ENCODE measurements at places on chromosomes 7 and 10. TPM values are rescaled to one million over a fixed set of nuclear protein-coding genes. Genes with fewer than 3 reads are reported as not detected.

The SLC13A1 gene
- total RNA-seq, result not detected

The FOXI2 gene
- not detected for total RNA-seq

The DNAJC12 gene
- total RNA-seq, result 8.7 TPM

The TMEM273 gene
- total RNA-seq, result 11.2 TPM

The HECTD2 gene
- total RNA-seq, result 2.9 TPM

The TWIST1 gene
- total RNA-seq, result 6.7 TPM

The CYP3A7 gene
- total RNA-seq, result not detected

The COL17A1 gene
- not detected for total RNA-seq

The LAMB1 gene
- not detected for total RNA-seq

The MEOX2 gene
- not detected for total RNA-seq

The LRMDA gene
- not detected for total RNA-seq

The CYP2C19 gene
- not detected for total RNA-seq

The RTKN2 gene
- 7.8 TPM for total RNA-seq

The CHST15 gene
- 0.49 TPM for total RNA-seq

The SPDYE5 gene
- not detected for total RNA-seq

The FAM25A gene
- total RNA-seq, result not detected

The TACC2 gene
- not detected for total RNA-seq

The RPEL1 gene
- not detected for total RNA-seq

The CLDN4 gene
- total RNA-seq, result not detected

The INHBA gene
- 0.54 TPM for total RNA-seq

The HTR5A gene
- total RNA-seq, result not detected

The INMT gene
- total RNA-seq, result 5.2 TPM

The NKX1-2 gene
- not detected for total RNA-seq

The FAM241B gene
- 10.0 TPM for total RNA-seq

The TDRD1 gene
- total RNA-seq, result 0.10 TPM

The ANK3 gene
- total RNA-seq, result 85.8 TPM

The DLD gene
- total RNA-seq, result 77.9 TPM

The KCNMA1 gene
- total RNA-seq, result 0.17 TPM

The FFAR4 gene
- not detected for total RNA-seq

The C1QL3 gene
- not detected for total RNA-seq

The SCIN gene
- total RNA-seq, result 0.02 TPM

The CLRN3 gene
- not detected for total RNA-seq

The EPO gene
- total RNA-seq, result not detected

The ACHE gene
- 0.17 TPM for total RNA-seq

The SLC18A3 gene
- not detected for total RNA-seq

The RNF148 gene
- total RNA-seq, result not detected

The FGL2 gene
- 4.4 TPM for total RNA-seq

The VSTM4 gene
- total RNA-seq, result 0.10 TPM

The GBX1 gene
- not detected for total RNA-seq

The TSPAN12 gene
- 0.39 TPM for total RNA-seq

The GATA3 gene
- 59.5 TPM for total RNA-seq

The GRID1 gene
- not detected for total RNA-seq

The ZPBP gene
- total RNA-seq, result not detected

The ITIH2 gene
- total RNA-seq, result not detected

The UTF1 gene
- total RNA-seq, result not detected

The HILPDA gene
- 10.4 TPM for total RNA-seq

The PLAU gene
- total RNA-seq, result 1.1 TPM
